NCI-H2029 treated with DMSO at 0.1 percent for 48 hours (cell line): ENCODE measurements at places on chromosomes 1 and 21.

DNA sequence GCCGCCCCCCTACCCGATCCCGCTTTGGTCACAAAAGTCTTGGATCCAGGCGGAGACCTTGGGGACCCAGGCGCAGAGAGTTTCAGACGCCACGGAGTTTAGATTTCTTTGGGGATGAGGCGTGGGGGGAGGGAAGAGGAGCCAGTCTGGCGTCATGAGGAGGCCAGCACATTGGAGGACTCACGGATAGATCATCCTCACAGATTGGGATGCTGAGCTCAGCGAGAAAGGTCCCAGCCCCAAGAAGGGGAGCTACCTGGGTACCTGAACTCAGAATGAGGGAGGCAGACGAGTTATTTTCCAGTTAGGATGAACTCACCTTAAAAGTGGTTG, 393 bp downstream of the ELAPOR1 start:
- no peak for DNase-seq

DNA sequence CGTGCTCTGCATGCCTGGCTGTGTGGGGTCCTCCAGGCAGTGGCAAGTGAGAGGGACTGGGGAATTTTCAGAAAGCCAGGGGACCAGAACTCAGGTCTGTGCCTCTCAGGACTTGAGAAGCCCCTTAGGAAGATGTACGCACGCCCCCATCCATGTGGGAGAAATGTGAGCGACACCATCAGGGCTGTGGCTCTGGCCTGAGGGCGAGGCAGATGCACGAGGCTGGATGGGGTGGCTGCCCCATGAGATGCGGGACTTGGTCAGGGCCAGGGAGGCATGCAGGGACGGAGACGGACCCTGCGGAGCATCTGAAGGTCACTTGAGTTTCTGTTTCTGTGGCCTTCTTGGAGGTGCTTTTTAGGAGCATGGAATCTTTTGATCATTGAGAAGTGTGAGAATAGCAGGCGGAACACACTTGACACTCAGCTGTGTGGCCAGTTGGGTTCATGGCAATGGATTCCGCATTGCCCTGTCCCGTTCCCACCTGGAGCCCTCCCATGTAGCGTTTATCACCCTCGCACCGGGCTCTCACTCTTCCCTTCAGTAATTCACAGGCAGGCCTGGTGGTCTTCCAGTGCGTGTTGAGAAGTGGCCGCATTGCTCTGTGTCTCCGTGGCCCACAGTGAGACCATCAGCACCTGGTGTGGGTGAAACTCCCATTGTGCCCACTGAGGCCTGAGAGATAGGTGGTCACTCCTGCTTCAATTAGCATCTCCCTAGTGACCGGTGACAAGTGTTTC, 30.7 kb upstream of the ACTRT2 start:
- DNase-seq = no peak

GRCh38 chr1:33147997-33148314, 33.9 kb downstream of the TRIM62 start:
- DNase-seq = no peak

GRCh38 chr1:10530281-10530740, 55.6 kb downstream of the PEX14 start:
- no peak for DNase-seq

GRCh38 chr1:175744833-175745232, 1.4 kb upstream of the TNR start:
- no peak for DNase-seq

DNA sequence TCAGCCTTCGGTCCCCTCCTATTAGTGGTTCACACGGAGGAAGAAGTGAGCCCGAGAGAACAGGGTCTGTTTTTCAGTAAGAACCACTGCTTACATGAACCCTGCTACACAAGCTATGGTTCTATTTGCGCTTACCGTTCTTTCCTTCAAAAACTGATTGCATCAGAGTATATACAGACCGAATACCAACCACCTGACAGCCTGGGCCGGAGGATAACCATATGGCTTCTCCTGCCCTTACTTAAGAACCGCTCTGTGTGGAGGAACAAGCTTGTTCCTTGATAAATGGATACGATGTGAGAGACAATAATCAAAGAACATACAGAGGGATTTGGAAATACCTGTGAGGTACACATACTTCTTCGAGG, 1.1 kb upstream of the KCNT2 start:
- DNase-seq = no peak

DNA sequence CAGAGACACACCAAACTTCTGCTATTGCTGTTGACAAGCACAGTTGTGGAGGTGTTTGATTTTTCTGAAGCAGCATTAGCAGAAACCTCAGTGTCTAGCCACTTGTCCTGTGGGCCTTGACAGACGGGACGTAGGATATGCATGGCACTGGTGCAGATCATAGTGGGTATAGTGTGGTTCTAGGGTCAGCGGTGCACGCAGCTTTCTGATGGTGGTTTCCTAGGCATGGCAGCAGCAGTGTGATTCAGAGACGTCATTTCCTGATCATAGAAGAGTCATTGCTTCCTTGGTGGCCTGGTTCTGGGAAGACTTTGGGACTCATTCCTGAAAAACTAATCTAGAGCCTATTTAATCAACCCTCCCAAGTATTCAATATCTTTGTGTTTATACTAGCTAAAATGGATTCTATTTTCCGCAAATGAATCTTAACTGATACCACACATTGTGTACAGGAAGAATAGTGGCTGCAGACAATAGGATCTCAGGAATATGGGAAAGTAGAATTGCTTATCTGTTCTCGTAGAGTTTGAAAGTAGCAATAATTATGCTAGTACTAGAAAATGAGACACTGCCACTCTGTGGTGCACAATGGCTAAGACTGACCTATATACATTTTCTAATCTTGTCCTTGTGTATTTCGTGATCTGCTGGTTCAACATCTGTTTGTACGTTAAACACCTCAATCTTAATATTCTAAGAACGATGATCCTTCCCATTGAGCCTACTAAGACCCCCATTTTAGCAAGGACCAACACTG, 2.8 kb upstream of the USP1 start:
- DNase-seq = no peak

GRCh38 chr21:23811805-23812204, 1795.5 kb downstream of the MRPL39 start:
- no peak for DNase-seq

DNA sequence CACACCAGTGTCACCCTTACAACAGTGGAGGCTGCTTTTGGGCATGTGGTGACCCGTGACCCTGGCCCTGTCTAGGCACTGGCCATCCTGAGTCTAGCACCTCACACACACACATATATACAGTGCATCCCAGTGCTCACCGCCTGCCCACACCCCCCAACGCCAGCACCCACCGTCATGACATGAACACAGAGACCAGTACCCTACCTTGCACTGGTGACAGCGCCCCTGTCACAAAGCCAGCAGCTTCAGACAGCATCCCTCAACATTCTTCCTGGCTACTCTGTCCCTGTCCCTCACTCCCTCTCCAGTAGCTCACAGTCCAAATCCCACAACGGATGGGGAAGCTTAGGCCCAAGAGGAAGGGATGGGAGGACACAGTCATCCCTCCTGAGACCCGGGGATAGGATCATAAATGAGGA, 27.1 kb downstream of the AHDC1 start:
- DNase-seq = no peak

DNA sequence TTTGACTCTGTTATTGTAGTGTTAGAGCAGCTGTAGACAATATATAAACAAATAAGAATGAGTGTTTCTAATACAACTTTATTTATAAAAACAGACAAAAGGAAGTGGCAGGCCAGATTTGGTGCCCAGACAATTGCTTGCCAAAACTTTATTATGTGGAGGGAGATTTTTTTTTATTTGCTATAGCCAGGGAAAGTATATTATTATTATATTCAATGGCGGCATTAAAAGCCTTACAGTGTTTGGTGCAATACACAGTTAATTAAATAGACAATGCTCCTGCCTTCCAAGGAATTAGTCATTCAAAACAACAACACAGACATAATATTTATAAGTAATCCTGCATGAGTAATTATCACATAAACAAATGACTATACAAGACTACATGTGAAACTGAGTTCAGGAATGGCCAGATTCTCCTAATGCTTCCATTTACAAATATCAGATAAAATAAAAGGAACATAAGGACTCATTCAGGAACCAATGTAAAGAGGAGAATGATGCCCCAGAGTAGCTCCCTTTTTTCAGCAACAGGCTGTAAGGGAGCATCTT, 10.6 kb upstream of the RC3H1 start:
- DNase-seq = no peak

GRCh38 chr1:203914292-203914691, 52.9 kb downstream of the SNRPE start:
- DNase-seq = no peak

GRCh38 chr1:115744646-115745275, 23.8 kb downstream of the CASQ2 start:
- no peak for DNase-seq

DNA sequence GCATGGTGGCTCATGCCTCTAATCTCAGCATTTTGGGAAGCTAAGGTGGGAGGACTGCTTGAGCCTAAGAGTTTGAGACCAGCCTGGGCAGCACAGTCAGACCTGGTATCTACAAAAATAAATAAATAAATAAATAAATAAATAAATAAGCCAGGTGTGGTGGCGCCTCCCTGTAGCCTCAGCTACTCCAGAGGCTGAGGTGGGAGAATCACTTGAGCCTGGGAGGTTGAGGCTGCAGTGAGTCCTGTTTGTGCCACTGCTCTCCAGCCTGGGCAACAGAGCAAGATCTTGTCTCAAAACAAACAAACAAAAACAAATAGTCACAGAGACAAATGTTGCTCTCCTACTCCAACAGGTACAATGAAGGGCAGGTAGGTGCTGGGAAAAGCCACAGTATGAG, 242.4 kb upstream of the POU3F1 start:
- DNase-seq = no peak

DNA sequence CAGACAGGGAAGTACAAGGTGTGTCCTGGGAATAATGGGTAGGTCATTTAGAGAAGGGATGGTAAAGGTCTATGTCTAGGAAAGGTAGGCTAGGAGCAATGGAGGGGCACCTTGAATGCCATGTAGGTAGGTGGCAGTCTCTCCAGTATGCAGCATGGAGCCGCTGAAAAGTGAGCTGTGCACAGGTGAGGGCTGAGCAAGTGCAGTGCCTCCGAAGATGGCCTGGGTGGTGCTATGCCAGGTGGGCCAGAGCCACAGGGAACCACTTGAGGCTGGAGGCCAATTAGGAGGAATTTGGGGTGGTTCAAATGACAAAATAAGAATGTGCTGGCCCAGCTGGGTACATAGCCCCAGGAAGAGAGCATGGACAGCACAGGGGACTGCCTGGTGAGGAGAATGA, 25.0 kb downstream of the RNU5D-1 start:
- DNase-seq = no peak

DNA sequence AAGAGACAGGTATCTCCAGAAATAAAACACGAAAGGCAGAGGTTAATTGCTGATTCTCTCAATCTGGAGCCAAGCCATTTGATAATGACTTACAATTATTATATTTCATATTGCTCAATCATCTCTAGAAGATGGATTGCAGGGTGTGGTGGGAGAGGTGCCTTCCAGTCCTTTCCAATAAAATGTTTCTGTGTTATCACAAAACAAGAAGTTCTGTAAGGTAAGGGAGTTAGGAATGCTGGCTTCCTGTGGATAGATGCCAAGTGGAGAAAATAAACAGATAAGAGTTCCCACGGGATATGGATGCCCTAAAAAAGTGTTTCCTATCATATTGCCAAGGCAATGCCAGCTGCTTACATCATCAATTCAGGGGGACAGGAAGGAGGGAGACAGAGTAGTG, 7.2 kb upstream of the CCN1 start:
- no peak for DNase-seq

DNA sequence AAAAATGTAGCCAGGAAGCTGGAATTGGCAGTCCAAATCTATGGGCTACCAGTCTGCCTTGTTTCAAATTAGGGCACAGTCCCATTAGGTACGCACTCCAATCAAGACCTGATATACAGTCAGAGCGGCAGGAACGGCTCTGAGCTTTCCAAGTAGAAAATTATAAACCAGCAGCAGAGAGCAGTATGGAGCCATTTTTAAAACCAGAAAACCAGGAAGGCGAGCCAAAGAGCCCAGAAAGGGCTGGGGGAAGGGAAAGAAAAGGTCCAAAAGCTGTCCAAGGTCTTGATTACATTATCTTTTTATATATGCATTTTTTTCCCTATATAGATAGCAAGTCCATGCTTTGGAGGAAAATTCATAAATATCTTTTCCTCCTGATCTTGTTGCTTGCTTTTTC, 719.0 kb downstream of the RWDD3 start:
- DNase-seq = no peak

GRCh38 chr1:171663036-171663853, 10.8 kb upstream of the MYOC start:
- no peak for DNase-seq

GRCh38 chr1:21123287-21123948, 53.3 kb downstream of the EIF4G3 start:
- DNase-seq = no peak

GRCh38 chr21:42193721-42194120, 25.2 kb upstream of the ABCG1 start:
- no peak for DNase-seq

- no peak for DNase-seq
Observed at GRCh38 chr1:107821340-107821739, 143.6 kb downstream of the VAV3 start.
